ENCODE measurements at places on chromosomes 13 and 19.
A peak's percentile ranks its signal among the peaks of the same experiment; 100 is the strongest.

- DNase-seq = no peak
These were observed 44.3 kb downstream of the COLGALT1 start for GRCh38 chr19:17599780-17600179.

DNA sequence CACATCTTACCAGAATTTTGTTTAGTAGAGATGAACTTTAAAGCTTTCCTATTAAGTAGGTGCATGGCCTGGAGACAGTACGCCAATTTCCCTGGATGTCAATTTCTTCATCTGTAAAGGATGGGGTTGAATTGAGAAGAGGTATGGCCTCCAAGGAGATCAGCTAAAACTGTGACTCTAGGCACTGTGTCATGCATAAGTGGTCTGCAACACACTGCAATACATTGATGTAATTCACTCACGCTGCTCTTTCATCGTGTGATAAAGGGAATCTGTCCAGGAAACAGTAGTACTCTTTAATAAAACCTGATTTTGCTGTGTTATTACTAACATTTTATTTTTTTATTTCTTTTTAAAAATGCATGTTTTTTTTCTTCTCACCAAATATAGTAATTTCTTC lies 795.8 kb downstream of the DIAPH3 start:
- DNase-seq = no peak

DNA sequence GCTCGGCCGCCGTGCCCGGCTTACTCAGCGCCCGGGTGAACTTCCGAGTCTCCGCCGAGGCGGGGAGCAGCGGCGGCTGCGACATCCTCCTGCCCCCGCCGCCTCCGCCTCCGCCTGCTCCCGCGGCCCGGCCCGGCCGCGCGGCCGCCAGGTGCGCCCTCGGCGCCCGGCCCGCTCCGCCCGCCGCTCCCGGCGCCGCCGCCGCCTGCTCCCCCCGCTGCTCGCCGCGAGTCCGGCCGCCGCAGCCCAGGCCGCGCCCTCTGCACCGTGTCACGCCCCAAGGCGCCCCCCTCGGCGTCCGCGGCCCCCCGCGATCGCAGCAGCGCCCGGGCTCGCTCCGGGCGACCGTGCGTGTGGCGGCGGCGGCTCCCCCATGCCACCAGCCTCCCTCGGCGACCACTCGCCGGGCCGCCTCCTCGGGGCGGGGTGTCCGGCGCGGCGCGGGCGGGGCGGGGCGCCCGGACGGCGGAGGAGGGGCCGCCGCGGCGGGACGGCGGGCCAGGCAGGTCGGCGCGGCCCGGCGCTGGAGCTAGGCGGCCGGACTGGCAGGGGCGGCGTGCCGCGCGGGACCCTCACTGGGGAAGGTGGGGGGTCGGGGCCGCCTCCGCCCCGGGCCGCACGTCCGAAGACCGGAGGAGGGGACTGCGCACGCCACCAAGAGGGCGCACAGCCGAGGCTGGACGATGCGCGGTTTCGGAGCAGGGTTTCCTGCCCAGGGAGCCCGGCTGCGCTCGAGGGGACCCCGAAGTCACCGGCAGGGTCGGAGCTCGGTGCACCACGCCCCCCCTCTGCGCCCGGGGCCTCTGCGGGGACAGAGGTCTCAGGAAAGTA lies 108.6 kb upstream of the DOCK9 start:
- DNase-seq = peak; percentile 80

- peak; percentile 88 for DNase-seq
These were observed 13.1 kb downstream of the TJP3 start for GRCh38 chr19:3721131-3721886.

DNA sequence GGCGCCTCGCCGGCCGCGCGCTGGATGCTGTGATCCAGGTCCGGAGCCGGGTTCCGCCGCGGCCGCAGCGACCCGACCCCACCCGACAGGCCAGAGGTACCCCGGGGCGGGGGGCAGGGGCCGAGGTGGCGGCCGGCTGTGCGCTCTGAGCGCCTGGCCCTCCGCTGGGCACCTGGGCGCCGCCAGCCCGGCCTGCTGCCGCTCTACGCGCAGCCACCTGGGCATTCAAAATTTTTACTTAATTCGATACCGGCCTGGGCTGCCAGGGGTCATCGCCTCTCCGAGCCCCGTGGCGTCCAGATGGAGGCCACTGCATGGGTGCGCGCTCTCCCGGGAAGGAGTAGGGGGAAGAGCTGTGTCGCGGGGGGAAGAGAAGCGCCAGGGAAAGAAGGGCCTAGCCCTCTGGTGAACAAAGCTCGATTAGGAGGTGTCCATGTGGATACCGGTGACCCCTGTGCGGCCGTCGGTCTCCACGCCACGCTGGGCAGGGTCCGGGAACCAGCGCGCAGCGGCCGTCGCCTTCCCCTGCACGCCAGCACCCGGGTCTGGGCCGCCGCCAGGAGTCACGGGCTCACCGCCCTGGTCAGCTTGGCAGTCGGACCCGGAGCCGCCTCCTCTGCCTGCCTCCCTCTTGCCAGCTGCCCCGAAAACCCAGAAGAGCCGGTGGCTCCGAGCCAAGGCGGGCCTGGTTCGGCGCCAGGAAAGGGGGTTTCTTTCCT lies 666 bp downstream of the BIVM start:
- DNase-seq = no peak

Data from hematopoietic multipotent progenitor cell (in vitro differentiated cells).